ENCODE measurements at places on chromosomes 1 and 21.

- no peaks in the 10 kb centered on the region for H3K27me3 ChIP-seq
- H3K4me1 ChIP-seq, result peaks cover 54% of the 10 kb centered on the region
- no peak overlapping the region for H3K4me3 ChIP-seq
- DNase-seq, result no peak
- no peaks in the 10 kb centered on the region for H3K36me3 ChIP-seq
These were observed 15.9 kb downstream of the RAP1A start for GRCh38 chr1:111635324-111636009.

DNA sequence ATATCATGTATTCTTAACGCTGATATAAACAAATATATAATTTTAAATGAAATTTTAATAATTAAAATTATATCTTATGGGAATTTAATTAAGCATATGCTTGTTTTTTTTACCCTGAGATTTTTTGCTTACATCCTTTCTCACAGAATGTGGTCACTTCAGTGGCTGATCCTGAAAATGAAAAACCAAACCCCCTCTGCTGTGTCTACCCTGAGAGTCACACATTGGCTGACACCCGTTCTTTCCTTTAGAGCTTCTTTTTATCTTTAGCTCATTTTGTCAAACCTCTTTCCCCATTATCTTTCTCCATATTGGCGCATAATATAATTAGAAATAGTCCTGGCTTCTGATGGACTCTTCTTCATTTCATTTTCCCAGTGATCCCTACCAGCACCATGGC lies 10.8 kb upstream of the CACYBP start:
- no peak overlapping the region for H3K4me3 ChIP-seq
- H3K4me1 ChIP-seq, result peaks cover 11% of the 10 kb centered on the region
- H3K36me3 ChIP-seq, result no peaks in the 10 kb centered on the region
- H3K27me3 ChIP-seq, result no peaks in the 10 kb centered on the region
- DNase-seq, result no peak

GRCh38 chr1:201495551-201496295 lies 11.2 kb downstream of the CSRP1 start:
- no peak overlapping the region for H3K4me3 ChIP-seq
- peak overlapping the region; percentile 86 for H3K27ac ChIP-seq
- peak; percentile 37 for DNase-seq
- H3K4me1 ChIP-seq, result peaks cover 8% of the 10 kb centered on the region
- peaks cover 4% of the 10 kb centered on the region for H3K36me3 ChIP-seq

DNA sequence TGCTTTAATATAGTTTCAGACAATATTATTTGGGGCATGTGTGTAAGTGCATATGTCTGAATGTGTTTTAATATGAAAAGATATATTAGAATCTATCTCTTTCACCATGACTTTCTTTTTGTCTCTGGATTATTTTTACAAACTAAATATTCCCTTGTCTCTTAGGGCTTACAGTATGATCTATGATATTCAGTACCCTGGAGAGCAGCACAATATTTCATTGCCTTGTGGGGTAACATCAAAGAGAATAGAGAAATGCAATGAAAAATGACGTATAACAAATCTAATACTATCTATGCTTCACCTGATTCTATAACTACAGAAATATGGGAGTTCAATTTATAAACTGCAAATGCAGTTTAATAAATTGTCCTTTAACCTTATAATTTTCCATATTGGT lies 2084.5 kb downstream of the MRPL39 start:
- no peaks in the 10 kb centered on the region for H3K27me3 ChIP-seq
- no peaks in the 10 kb centered on the region for H3K36me3 ChIP-seq
- H3K27ac ChIP-seq, result no peak overlapping the region
